ENCODE measurements at places on chromosomes 12 and 14.

GRCh38 chr14:22463763-22464173 lies 125.3 kb downstream of the DAD1 start:
- no peak for DNase-seq

- no peak for DNase-seq
Observed at GRCh38 chr12:26929590-26929989, 8.2 kb downstream of the INTS13 start.

DNA sequence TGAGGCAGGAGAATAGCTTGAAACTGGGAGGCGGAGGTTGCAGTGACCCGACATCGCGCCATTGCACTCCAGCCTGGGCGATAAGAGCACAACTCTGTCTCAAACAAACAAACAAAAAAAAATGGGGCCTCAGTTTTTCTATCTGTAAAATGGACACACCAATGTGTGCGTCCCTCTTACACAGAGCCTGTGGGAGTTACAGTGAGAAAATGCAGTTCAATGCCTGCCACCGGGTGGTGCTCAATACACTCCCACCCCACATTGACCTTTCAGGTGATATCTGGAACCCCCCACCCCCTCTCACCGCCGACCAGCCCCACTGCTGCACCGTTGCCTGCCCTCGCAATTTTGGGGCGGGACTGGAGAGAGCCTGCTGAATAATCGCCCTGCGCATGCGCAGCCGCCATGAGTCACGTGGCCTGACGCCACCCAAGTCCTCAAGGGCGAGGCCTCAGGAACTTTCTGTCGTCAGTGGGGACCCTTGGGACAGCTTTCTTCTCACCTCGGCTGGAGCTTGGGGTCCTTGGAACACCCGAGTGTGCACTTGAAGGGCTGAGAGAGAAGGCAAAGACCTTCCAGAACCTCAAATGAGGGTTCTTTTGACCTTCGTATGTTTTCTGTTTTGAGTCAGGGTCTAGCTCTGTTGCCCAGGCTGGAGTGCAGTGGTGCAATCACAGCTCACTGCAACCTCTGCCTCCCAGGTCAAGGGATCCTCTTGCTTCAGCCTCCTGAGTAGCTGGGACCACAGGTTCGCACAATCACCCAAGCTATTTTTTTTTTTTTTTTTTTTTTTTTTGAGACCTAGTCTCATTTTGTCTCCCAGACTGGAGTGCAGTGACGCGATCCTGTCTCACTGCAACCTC lies 14.6 kb upstream of the CABP1 start:
- peak; percentile 45 for DNase-seq

GRCh38 chr14:68807148-68807600 lies 14.3 kb upstream of the ZFP36L1 start:
- DNase-seq = peak; percentile 61

DNA sequence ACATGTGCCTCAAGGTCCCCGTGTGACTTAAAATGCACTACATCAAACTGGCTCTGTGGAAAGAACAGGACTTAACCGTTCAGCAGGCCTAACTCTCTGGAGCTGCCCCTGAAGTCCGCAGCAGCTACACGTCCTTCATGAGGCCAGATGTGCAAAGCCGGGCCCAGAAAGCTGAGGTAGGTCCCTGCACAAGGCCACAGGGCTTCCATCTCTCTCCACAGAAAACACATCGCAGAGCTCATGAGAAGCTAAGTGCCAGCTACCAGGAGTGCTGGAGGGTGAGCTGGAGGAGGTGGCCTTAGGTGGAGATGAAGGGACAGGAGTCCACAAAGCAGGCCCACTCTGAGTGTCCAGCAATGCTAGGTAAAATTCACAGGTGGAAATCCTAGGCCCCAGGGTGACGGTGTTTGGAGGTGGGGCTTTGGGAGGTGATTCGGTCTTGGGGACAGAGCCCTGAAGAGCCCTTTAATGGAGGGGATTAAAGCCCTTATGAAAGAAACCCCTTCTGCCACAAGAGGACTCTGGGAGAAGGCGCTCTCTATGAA lies 52.4 kb downstream of the VCPKMT start:
- no peak for DNase-seq

DNA sequence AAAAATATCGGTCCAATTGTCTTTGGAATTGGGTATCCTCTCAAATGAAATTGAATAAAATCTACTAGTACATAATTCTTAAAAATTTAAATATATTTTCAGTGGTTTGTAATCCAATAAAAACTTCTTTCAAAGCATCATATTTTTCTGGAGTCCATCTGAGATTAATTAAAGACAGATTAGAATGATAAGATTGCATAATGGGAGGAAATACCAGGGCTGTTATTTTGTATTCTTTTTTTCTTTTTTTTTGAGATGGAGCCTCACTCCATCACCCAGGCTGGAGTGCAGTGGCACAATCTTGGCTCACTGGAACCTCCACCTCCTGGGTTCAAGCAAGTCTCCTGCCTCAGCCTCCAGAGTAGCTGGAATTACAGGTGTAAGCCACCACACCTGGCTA lies 103.8 kb downstream of the TMTC3 start:
- no peak for DNase-seq

DNA sequence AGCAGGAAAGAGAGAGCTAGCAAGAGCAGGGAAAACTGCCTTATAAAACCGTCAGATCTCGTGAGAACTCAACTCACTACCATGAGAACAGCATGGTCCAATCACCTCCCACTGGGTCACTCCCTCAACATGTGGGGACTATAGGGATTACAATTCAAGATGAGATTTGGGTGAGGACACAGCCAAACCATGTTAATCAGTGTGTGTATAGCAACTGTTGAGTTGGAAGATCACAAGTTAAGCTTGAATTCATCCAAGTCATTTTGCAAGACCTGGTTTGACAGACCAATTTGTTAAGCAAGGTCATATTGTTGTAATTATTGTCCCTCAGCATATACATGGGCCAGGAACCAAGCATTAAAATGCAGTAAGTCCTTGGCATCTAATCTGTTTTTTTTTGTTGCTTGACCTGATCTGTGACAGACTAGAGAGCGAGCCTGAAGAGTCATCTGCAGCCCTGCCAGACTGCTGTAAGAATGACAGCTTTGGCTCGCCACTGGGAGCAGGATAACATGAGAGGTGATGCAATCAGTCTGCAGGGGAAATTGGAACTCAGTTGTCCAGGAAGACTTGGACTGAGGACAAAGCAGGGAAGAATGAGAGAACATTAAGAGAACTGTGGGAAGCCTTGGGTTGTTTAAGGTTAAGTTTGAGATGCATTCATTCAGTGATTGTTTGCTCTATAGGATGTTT lies 297.6 kb upstream of the SEL1L start:
- no peak for DNase-seq

Data from CD4-positive, alpha-beta T cell treated with Interleukin-17A for 4 hours (primary cell).